ENCODE measurements at places on chromosomes 5 and 9.

DNA sequence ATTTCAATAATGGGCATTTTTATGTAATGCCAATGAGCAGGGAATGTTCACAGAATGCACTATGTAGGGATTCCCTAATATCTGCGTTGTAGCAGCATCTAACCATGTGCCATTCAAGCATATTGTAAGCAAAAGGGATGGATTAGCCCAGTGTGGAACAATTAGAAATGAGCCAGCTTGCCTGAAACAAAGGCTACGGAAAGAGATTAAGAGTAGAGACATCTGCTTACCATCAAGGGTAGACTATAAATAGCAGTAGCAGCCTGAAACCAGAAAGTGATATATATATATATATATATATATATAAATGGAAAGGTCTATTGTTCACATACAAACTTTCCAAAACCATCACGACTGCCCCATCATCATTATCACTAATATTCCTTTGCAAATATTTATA lies 31.9 kb upstream of the CEP120 start:
- DNase-seq, result peak; percentile 46

DNA sequence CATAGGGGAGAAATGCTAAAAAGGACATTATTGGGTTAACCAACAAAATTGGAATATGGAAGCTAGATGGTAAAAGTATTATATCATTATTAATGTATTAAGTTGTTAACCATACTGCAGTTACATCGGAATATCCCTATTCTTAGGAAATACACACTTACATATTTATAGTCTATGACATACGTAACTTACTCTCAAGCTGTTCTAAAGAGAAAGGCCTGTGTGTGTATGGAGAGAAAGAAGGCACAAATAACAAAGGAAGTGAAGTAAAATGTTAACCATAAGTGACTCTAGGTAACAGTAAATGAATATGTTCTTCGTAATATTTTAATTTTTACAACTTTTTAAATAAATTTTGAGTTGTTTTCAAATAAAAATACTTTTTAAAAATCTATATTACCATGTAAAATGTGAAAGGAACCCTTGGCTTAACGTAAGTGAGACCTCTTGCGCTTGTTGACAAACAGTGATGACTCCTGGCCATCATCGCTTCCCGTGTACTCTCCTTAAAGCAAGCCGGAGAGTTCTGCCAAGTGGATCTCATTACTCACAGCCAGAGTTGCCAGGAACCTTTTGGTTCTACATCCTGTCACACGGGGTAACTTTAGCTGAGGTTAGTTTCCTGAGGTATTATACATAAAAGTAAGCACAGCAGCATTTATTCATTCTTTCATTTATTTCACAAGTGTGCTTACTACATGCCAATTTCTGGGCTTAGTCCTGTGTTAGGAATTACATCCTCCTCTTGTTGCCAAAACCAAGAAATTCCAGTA lies 165.4 kb downstream of the EPB41L4A start:
- no peak for DNase-seq

GRCh38 chr9:134405527-134405926 lies 79.3 kb downstream of the RXRA start:
- no peak for DNase-seq

- peak; percentile 58 for DNase-seq
Measured at GRCh38 chr5:169300468-169301385, at the start of gene SLIT3. SLIT3 (minus strand) TSS chr5:169301139; CDS start chr5:169300709, 430 bp downstream.

DNA sequence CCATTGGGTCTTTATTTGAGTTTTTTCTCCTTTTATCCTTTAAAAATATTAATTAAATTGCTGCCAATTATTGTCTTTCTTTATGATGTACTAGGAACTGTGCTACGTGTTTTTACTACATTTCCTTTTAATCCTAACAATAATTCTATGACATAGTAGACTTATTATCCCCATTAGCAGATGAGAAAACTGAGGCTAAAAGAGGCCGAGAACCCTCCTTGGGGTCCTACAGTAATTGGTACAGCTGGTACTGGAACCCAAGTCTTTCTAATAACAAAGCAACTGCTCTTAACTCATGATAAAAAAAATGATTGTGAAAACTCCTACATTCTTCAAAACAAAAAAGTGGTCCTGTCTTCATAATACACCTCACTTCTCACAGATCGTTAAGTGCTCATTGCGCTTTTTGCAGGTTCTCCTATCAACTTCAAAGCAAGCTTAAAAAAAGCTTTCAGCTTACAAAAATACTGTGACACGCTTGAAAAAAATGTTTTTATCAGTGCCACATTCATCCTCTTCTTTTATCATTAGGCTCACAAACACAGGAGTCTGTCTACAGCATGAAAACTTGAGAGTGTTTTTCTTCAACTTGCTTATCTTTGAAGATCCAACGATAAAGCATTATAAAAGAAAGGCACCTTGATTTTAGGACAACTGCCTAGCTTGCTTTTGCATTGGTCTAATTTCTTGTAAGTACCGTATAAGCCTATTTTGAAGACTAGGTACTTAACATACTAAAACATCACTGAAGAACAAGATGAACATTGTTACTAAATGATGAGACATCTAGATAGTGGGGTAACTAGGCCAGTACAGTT lies 32.4 kb downstream of the FYB1 start:
- no peak for DNase-seq

GRCh38 chr9:80449513-80449912 lies 877.7 kb downstream of the TLE4 start:
- DNase-seq, result no peak

- DNase-seq, result peak; percentile 80
Measured at GRCh38 chr9:16704116-16705110, 166.1 kb downstream of the BNC2 start.

- DNase-seq, result no peak
Measured at GRCh38 chr9:73906671-73907070, 590.5 kb upstream of the RORB start.

GRCh38 chr5:140611020-140611521 lies 21.9 kb downstream of the CD14 start:
- no peak for DNase-seq

DNA sequence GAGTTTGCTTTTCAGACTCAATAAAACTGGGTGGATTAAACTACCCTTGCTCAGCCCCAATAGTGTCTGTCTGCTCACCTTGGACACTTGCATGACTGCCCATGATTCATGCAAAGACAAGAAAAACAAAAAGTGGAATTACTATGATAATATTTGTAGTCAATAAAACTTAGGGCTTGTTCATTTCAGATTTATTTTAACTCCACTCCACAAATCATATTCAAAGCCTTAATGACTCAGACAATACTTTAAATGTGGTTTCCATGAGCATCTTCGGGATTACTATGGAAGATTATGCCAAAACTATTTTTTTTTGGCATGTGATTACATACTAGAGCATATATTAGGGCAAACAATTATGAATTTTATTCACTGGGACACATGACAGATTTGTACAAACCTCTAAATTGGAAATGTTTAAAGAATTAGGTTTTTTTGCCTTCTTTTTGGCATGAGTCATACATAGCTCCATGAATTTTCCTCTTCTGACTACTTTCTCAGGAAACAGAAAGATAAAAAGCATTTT lies 468.9 kb downstream of the ACTL7B start:
- DNase-seq, result no peak

- DNase-seq, result no peak
Measured at GRCh38 chr5:115229606-115230005, 33.1 kb downstream of the PGGT1B start.

- DNase-seq, result no peak
Measured at GRCh38 chr5:96742538-96742937, 65.2 kb downstream of the ERAP1 start.

DNA sequence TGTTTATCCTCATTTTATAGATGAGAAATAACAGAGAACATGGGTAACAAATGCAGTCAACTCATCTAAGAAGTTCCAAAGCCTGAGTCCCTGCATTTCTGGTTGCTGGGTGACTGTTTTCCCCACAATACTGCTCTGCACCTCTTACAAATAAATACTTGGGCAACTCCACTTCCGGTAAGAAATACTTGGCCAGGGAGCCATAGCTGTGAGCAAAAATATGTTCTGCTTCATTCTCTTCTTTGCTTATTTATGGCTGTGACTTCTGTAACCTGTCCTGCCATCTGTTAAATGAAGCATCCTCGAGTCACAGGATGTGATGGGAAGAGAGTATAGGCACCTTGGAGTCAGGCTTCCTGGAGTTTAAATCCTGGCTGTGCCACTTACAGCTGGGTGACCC lies 49.9 kb downstream of the GDNF start:
- no peak for DNase-seq

- DNase-seq, result no peak
Measured at GRCh38 chr9:121750715-121751623, 99.5 kb downstream of the DAB2IP start.

DNA sequence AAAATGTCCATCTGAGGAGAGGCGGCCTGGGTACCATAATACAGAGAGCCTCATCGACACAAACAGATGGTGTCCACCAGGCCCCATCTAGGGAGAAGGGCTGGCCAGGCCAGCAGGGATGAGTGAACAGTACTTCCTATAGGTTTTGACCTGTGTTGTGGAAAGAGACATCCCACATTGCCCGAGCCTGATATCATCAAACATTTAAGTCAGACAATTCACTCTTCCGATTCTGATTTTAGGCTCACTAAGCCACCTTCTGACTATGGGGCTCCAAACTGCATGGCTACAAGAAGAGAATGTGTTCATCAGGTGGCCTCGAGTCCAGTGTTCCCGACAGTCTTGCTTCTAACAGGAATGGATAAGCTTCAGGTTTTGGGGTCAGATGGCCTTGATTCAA lies 38.9 kb downstream of the SLC22A5 start:
- no peak for DNase-seq

- DNase-seq, result no peak
Measured at GRCh38 chr5:116733991-116734975, 159.7 kb upstream of the SEMA6A start.

DNA sequence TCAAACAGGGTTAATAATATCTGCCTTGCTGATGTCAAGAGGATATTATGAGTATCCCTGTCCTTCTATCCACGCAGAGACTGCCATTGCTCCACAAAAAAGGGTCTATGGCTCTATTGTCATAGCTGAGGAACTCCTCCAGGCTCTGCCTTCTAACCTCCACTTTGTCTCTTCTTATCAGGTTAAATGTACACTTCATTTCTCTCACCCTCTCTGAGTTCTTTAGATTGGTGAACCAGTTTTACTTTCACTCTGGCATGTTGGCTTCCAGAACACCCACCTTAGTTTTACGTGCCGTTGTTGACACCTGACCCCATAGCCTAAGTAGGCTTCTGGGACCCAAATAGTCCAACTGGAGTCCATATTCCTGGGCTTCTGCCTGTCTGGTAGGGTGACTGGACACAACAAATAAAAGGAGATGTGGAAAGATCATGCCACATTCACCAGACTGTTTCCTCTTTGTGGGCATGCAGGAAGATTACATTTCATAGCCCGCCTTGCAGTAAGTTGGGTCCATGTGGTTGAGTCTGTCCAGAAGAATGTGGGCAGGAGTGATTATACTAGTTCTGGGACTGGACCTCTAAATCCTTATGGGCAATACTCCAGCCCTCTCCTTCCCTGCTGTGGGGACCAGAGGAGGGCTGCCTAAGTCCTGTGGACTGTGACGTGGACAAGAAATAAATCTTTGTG lies 350.4 kb upstream of the CLINT1 start:
- DNase-seq, result no peak

DNA sequence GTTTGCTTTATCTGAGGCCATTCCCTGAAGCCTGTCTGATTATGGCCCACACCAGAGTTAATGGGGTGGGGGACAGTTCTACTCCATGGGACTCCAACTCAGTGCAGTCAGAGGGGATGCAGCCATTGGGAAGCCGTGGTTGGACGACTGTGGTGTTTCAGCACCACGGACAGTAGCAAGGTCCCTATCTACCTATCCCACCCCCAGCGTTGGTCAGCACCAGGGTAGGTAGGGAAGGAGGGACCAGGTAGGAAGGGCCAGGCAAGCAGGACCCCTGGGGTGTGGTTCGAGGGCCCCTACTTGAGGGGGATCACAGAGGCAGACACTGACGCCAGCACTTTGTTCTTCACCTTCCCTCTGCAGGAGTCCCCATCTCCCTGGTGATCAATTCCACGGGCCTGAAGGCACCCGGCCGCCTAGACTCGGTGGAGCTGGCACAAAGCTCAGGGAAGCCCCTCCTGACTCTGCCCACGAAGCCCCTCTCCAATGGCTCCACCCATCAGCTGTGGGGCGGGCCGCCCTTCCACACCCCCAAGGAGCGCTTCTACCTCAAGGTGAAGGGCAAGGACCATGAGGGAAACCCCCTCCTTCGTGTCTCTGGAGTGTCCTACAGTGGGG lies 33.2 kb downstream of the HMCN2 start:
- DNase-seq, result no peak

DNA sequence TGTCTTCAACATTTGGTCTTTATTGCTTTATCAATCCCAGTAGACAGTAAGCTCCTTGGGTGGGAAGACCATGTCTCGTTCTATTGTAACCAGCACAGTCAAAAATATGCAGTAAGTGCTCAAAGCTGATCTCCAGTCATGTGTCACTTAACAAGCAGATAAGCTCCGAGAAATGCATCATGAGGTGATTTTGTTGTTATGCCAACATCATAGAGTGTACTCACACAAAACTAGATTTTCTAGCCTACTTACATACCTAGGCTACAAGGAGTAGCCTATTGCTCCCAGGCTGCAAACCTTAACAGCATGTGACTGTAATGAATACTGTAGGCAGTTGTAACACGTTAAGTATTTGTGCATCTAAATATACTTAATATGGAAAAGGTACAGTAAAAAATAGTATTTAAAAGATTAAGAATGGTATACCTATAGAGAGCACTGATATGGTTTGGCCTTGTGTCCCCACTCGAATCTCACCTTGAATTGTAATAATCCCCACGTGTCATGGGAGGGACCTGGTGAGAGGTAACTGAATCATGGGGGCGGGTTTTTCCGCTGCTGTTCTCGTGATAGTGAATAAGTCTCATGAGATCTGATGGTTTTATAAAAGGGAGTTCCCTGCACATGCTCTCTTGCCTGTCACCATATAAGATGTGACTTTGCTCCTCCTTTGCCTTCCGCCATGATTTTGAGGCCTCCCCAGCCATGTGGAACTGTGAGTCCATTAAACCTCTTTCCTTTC lies 39.8 kb upstream of the PCSK5 start:
- no peak for DNase-seq

DNA sequence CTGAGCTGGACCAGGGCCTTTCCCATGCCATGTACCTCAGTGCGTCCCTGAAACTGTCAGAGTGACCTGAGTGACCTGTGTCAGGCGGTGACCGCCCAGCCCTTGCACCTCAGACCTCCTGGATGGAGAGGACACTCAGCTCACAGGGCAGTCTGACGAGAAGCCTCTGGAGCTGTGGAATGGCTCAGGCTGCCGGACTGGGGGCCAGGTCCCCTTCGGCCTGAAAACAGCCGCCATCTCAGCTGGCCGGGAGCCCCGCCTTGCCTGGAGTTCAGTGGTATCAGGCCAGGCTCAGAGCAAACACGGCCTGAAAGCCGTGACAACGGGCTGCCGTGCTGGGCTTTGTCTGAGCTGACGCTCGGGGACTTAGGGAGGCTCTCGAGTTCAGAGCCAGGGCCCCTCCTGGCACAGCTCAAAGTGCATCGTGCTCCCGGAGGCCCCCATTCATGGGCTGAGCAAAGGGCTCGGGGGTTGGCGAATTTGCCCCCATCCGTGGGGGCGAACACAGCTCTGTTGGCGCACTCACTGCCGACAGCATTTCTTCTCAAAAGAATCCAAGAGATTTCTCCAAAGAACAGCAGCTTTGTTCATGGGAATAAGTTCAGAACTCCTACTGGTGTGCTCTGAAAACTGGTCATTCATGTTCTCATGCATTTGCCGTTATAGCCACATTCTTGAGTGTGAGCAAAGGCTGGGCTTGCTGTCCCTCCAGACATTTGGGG lies 8.4 kb upstream of the SLC9A3 start:
- DNase-seq, result no peak

Measured in DMS 273 treated with DMSO at 0.1 percent for 48 hours (cell line).